Subcutaneous adipose tissue (tissue), 4 donors: ENCODE measurements at places on chromosomes 5 and 9. TPM values are rescaled to one million over a fixed set of nuclear protein-coding genes. Genes with fewer than 3 reads are reported as not detected.

Gene PCDHB12
- total RNA-seq = 2.6 TPM

Gene CNTFR
- total RNA-seq = 130 TPM

Gene GHR
- 281 TPM for total RNA-seq

Gene NRG2
- 13.2 TPM for total RNA-seq

Gene GPR21
- total RNA-seq = 4.2 TPM

Gene STPG3
- total RNA-seq = not detected

Gene LRRC26
- not detected for total RNA-seq

Gene SLC34A1
- total RNA-seq = not detected

Gene ANXA2R
- 1.3 TPM for total RNA-seq
